ENCODE measurements at places on chromosomes 1 and 21. TPM values are rescaled to one million over a fixed set of nuclear protein-coding genes. Genes with fewer than 3 reads are reported as not detected.
A peak's percentile ranks its signal among the peaks of the same experiment; 100 is the strongest.

Gene OR6K3
- total RNA-seq = not detected

Gene CLCNKA
- total RNA-seq = not detected

Gene RORC
- total RNA-seq = not detected

Gene CBR1
- 130 TPM for total RNA-seq

Gene WLS
- total RNA-seq = 51.8 TPM

Gene LAD1
- total RNA-seq = 0.06 TPM

Gene FCRL3
- total RNA-seq = not detected

Gene GNAT2
- total RNA-seq = 0.11 TPM

Gene C8B
- not detected for total RNA-seq

Gene LACTBL1
- total RNA-seq = not detected

GRCh38 chr1:205760606-205761005 lies 10.6 kb upstream of the NUCKS1 start:
- no peak for DNase-seq

- no peak for DNase-seq
Measured at GRCh38 chr1:11797525-11798216, 8.1 kb downstream of the MTHFR start.

DNA sequence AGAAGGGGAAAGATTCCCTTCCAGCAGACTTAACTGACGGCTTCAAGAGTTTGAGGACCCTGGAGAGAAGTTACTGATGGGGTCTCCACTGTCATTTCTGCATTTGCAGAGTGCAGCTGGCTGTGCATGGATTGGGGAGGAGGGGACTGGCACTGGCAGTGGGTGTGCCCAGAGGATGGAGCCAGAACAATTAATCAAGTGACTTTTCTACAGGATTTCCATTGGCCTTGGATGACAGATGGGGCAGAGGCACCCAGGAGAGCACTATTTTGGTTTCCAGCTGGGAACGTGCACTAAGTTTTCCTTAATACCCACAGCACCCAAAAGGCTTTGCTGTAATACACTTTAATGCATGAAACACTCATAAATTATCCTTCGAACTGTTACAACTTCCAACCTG lies 1.3 kb downstream of the NGF start:
- no peak for DNase-seq

- no peak for DNase-seq
Measured at GRCh38 chr1:55381491-55381890, 166.3 kb upstream of the USP24 start.

GRCh38 chr1:227905573-227906487 lies 41.9 kb downstream of the WNT9A start:
- DNase-seq = no peak

GRCh38 chr1:10909697-10910680 lies 102.5 kb upstream of the TARDBP start:
- peak; percentile 73 for DNase-seq

- DNase-seq = peak; percentile 47
Measured at GRCh38 chr1:89179343-89179742, 3.5 kb upstream of the GBP7 start.

GRCh38 chr1:156929596-156930238 lies 9.3 kb downstream of the LRRC71 start:
- DNase-seq = no peak

- no peak for DNase-seq
Measured at GRCh38 chr1:111832521-111833155, 76.9 kb downstream of the DDX20 start.

DNA sequence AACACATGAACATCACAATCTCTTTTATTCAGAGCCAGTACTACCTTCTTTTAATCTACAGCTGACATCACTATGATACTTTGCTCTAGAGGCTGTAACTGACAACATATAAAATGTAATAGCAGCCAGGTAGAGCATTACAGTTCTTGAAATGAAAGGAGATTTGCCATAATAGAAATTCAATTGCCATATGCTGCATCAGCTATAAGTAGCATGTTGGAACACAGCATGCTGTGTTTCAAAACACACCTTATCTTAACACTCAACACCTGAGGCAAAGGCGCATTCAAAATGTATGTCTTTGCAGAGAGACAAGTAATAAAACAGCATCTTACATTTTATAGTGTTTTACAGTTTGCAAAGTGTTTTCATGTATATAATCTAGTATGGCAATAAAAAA lies 24.0 kb upstream of the KRTAP21-1 start:
- no peak for DNase-seq

DNA sequence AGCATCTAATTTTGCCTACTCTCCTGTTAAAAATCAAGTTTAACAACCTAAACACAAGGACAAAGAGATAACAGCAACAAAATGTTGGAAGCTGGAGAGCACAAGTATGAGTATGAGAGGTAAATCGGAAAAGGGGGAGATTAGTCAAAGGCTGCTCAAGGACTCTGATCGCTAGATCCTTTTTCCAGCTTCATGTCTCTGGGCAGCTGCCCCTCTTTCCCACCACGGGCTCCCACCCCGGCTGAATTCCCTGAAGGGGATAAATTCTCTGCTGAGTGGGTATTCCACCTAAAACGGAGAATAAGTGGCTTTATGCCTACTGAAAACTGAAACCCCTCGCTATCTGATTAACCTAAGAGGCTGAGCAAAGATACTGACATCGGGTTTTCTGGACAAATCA lies 696 bp upstream of the CTBS start:
- no peak for DNase-seq

DNA sequence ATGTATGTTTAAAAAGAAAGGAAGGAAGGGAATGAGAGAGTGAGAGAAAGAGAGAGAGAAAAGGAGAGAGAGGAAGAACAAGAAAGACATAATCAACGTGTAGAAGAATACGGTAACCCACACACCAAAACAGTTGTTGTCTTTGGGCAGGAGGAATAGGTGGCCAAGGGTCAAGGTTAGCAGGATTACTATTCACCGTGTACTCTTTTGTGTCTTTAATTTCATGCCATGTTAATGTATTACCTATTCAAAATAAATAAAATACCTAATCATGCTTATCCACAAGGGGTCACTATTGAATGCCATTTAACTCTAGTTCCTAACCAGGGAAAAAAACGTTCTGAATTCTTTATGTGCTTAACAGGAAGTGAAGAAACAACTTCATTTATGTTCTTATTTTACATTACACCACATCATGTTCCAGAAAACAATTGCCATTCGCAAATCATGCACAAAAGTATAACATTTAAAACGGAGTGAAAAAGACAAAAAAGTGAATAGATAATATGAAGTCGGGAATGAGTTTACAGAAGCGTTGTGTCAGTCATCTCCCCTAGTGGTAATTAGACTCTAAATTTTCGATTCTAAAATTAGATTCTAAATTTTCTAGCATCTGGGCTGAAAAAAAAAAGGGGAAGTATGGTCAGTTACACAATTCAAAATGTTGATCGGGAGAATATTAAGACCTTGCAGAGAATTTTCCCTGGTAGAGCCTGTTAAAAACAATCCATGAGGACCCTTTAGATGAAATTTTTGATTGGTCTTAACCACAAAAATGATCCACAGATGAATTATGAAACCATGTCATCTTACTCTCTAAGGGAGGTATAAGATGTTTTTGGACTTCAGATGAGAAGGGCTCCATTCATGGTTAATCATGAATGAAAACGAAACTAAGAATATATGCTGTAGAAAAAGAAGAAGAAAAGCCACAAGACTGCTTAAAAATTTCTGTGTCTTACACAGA lies 700 bp upstream of the KMO start:
- DNase-seq = peak; percentile 43

DNA sequence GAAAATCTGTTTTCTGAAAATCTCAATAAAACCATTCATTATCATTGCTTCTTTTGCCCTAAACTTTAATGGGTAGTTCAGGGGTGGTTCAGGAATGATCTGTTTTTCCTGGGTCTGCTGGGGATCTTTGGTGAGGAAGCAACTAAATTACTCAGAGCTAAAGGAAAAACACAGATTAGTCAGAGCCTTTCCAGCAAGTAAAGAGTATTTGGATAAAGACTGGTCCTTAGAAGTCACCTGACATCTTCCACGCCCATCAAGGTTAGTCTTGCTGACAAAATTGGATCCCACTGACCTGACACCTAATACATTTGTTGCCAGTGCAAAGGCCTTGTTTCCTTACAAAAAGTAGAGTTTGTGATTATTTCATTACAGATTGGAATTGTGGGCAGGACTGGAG lies 24.2 kb downstream of the HSPA13 start:
- peak; percentile 5 for DNase-seq

DNA sequence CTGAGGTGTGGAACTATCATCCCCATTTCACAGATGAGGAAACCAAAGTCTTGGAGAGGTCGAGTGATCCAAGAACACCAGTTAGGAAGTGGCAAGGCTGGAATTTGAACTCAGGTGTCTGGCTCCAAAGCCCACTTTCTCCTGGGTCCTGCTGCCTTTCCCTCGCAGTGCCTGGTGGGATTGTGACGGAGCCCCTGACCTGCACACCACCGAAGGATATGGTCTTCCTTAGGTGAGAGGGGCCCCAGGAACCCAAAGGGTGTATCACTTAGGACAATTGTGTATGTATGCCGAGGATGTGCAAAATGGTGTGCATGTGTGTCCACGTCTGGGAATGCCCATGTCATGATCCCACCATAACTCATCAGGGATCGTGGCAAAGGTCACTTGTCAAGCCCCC lies 392.7 kb downstream of the MATN1 start:
- DNase-seq = no peak

DNA sequence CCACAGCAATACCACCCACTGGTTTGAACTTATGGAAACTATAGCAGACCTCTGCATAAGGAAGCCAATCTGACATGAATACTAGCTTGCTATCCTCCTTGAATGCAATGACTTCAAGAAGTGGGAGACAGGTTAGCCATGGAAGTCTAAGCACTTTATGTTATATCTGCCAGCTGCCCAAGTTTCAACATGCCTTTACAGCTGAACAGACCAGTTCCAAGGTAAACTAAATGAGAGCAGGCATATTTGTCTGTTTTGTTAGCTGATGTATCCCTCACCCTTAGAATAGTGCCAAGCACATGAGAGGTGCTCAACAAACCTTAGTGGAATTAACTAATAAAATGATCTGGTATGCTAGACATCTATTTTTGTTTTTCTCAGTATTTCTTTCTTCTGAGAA lies 65.1 kb downstream of the ALG14 start:
- DNase-seq = no peak

- DNase-seq = peak; percentile 61
Measured at GRCh38 chr1:200699871-200700270, 30.2 kb upstream of the DDX59 start.

DNA sequence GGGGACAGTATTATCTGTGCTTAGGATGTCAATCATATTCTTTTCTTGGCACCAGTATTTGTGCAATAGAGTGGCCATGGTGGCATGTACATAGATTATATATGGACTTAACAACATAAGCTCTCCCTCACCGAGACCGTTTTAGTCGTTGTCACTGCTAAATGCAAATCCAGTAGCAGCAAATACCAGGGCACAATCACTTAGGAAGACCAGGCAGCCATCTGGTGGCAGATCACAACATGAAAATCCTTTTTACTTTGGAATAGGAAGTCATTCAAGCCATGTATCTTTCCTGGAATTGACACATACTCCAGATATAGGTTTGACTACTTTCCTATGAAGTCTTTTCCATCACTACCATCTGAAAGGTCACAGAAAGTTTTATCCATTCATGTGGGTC lies 53.2 kb upstream of the C1orf87 start:
- no peak for DNase-seq

DNA sequence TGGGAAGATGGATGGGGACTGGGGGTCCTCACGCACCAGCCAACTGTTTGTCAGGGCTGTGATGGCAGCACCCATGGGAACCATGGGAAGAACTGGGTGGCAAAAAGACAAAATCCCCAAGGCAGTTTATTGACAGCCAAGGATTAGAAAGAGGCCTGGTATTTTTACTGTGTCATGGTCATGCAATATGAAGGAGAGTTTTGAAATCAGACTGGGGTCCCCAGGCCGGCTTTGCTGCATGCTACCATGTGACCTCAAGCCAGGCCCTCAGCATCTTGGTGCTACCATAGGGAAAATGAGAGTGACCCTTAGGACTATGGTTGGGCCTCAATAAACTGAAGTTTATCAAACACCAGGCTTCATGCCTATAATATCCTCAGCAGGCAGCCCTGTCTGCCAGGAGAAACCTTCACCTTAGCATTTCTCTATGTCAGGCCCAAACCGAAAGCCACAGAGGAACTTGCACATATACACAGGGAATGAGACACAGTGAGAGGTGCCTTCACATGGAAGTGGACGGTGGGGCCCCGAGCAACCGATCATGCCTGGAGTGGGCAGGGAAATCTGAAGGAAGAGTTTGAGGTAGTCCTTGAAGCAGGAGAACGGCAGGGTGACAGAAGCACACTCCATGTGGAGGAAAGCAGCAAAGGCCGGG lies 203.2 kb downstream of the HIVEP3 start:
- no peak for DNase-seq

DNA sequence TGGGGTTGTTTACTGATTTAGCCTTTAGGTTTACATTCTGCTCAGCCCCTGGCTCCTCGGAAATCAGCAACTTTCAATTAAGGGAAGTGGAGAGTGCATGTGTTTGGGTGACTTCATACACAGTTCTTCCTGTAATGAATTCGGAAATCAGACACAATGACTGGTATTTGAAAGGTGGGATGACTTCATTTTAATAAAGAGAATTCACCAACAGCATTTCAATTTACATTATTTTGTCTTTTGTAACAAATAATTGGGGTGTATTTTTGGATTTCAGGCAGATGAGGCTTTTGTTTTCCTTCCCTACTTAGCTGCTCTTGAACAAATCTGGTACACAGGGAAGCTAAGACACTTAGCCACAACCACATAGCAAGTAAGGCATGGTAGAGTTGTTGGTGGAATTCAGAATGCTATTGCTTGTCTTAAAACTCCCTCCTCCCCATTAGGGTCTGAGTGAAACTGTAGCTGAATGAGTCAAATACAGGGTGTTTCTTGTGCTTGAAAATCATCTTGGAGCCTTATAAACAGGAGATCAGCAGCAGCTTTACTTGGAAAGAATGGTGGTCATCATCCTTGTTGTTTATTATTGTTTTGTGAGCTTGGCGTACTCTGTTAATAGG lies 917 bp downstream of the STX12 start:
- peak; percentile 6 for DNase-seq

GRCh38 chr1:153942766-153943549 lies 3.6 kb downstream of the DENND4B start:
- no peak for DNase-seq

GRCh38 chr1:93178418-93178817 lies 1.8 kb downstream of the TMED5 start:
- DNase-seq = peak; percentile 47

DNA sequence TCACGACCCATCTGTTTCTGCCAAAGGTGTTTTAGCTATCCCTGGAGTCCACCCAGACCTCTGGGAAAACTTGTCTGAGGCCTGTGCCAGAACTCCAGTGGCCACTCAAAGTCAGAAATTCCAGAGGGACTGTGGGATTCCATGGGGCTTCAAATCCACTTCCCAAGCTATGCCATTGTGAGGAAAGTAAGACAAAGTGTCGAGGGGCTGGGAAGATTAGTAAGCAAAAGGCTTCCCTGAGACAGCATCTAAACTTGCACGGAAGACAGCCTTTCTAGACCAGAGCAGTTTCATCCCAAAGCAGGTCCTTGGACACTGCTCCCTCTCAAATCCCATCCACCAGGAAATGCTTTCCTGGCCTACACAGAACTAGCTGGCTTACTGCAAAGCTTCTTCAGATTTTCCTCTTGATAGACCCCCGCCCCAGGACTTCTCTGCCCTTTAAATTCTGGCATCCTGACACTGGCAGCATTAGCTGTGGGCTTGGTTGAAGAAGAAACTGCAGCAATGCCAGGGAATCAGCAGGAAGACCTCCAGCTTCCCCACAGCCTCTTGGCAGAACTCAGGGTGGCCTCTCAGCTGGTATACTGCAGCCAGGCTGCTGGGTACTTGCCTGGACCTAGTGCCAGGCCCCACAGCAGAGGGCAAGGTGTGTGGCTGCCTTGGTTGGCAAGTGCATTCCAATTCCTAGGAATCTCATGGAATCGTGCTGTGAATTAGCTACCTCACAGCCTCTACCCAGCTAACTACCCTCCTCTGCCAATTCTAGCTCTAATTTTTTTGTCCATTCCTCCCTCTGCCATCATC lies 27.3 kb upstream of the LMX1A start:
- DNase-seq = no peak

All from Daoy (cell line).